ENCODE measurements at places on chromosomes 2 and 18. TPM values are rescaled to one million over a fixed set of nuclear protein-coding genes. Genes with fewer than 3 reads are reported as not detected.

The DSG4 gene
- not detected for total RNA-seq

The GPR45 gene
- not detected for total RNA-seq

The FAM110C gene
- total RNA-seq, result not detected

The CABYR gene
- 6.4 TPM for total RNA-seq

The HRH4 gene
- not detected for total RNA-seq

The CNDP1 gene
- not detected for total RNA-seq

The ACMSD gene
- total RNA-seq, result not detected

The HTR2B gene
- total RNA-seq, result 0.64 TPM

The UBE2F gene
- 54.9 TPM for total RNA-seq

The MC2R gene
- not detected for total RNA-seq

The FSHR gene
- total RNA-seq, result not detected

The ALK gene
- total RNA-seq, result not detected

The L3MBTL4 gene
- total RNA-seq, result 2.9 TPM
